ENCODE measurements at places on chromosomes 1 and 21. TPM values are rescaled to one million over a fixed set of nuclear protein-coding genes. Genes with fewer than 3 reads are reported as not detected.
A peak's percentile ranks its signal among the peaks of the same experiment; 100 is the strongest.

EFNA4 gene
- total RNA-seq = 6.7 TPM

ATP1A2 gene
- total RNA-seq = 2.8 TPM

RIPK4 gene
- 17.4 TPM for total RNA-seq

DNA sequence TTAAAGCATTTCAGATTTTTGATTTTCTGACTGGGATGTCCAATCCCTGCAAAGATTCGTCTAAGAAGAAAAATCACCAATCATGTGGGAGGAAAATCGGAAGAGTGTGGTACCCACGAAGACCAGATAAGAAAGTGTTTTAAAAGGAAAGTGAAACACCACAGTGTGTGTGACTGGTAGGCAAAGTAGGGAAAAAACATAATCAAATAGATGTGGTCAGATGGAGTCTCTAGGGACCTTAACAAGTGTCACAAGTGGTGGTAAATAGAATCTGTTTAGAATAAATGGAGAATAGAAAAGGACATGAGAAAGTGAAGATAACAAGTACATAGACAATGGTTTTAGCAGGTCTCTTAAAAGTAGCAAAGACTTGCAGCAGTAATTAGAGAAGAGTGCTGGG lies 154.6 kb downstream of the SLC30A10 start:
- H3K27me3 ChIP-seq = no peaks in the 10 kb centered on the region
- no peak overlapping the region for H3K4me3 ChIP-seq
- no peak for DNase-seq
- no peaks in the 10 kb centered on the region for H3K4me1 ChIP-seq
- no peaks in the 10 kb centered on the region for H3K36me3 ChIP-seq

GRCh38 chr1:64082459-64082858 lies 121.0 kb upstream of the UBE2U start:
- H3K4me1 ChIP-seq = no peaks in the 10 kb centered on the region
- H3K27me3 ChIP-seq = no peaks in the 10 kb centered on the region
- no peak overlapping the region for H3K4me3 ChIP-seq

- no peak overlapping the region for H3K4me3 ChIP-seq
- no peaks in the 10 kb centered on the region for H3K27me3 ChIP-seq
- H3K36me3 ChIP-seq = no peaks in the 10 kb centered on the region
- DNase-seq = peak; percentile 49
- H3K4me1 ChIP-seq = no peaks in the 10 kb centered on the region
- no peak overlapping the region for H3K27ac ChIP-seq
Measured at GRCh38 chr1:224565186-224565585, 50.9 kb upstream of the CNIH3 start.

Measured in upper lobe of left lung (tissue), 6 donors.